ENCODE measurements at places on chromosomes 12 and 14.

GRCh38 chr14:70748422-70748821 lies 60.9 kb downstream of the MAP3K9 start:
- DNase-seq: no peak

DNA sequence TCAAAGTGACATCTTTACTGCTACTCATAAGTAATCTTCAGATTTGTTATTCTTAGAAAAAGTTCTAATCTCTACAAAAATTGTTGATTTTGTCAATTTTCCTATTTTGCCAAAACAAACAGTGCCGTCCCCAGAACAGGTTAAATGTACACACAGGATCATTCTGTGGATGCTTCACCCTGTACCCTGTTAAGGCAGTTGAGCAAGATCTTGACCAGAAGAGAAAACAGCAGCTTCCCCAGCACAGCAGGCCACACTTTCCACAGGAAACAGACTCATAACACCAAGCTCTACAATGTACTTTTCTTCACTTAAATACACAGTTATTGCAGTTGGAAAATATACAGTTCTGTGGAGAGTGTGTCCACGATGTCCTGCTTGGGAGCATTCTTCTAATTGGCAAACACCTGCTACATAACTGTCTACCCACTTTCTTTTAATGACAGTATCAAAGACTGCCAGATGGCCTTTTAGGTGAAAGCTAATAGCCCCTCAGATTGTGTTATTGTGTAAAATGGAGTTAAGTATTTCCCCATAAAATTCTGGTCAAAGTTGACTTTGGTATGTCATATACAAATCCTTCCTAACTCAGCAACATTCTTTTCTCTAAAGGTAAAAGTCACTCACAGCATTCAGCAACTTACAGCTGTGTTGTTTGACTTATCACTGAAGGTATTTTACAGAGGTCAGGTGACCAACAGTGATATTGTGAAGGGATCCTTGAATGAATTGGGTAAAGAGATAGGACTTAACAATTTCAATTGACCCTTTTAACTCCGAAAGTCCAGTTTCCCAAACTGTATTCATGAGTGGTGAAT lies 77.0 kb downstream of the SEC23A start:
- DNase-seq: no peak

DNA sequence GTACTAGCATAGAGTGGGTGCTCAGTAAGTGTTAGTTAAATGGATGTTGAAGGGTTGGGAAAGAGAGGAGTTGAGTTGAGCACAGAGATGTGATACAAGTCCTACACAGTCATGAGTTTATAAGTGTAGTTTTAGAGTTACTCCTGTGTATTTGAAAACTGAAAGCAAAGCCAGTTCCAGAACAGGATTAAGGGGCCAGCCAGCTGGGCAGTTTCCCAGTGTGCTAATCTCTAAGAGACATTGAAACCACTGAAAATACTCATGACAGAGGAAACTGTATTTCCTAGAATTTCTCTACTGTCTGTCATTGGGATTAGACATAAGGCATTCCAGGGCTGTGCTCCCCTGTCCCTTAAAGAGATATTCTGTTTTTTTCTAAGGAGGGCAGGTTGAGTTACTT lies 101.0 kb downstream of the DERA start:
- no peak for DNase-seq

DNA sequence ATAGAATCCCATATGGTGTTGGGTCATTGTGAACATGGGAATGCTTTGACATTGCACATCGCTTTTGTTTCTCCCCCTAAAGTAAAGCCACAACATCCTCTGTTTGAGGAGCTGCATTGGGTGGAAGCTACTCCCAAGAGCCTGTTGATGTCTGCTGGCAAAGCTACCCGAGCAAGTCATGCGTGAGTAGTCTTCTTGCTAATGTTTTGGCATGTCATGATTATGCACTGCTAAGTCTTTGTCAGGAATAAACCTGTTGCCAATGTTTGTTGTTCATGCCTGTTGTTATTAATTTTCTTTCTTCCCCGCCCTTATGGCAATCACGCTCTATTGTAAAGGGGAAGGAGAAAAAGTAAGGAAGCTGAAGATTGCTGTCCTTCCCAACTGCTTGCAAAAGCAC lies 97.3 kb downstream of the EXOC5 start:
- DNase-seq: no peak

- no peak for DNase-seq
Observed at GRCh38 chr14:100468557-100468956, 118.7 kb downstream of the BEGAIN start.

Measured in fibroblast of skin of left biceps (primary cell).